Renal cortex interstitium (tissue), 15 donors: ENCODE measurements at places on chromosomes 2 and 18.

DNA sequence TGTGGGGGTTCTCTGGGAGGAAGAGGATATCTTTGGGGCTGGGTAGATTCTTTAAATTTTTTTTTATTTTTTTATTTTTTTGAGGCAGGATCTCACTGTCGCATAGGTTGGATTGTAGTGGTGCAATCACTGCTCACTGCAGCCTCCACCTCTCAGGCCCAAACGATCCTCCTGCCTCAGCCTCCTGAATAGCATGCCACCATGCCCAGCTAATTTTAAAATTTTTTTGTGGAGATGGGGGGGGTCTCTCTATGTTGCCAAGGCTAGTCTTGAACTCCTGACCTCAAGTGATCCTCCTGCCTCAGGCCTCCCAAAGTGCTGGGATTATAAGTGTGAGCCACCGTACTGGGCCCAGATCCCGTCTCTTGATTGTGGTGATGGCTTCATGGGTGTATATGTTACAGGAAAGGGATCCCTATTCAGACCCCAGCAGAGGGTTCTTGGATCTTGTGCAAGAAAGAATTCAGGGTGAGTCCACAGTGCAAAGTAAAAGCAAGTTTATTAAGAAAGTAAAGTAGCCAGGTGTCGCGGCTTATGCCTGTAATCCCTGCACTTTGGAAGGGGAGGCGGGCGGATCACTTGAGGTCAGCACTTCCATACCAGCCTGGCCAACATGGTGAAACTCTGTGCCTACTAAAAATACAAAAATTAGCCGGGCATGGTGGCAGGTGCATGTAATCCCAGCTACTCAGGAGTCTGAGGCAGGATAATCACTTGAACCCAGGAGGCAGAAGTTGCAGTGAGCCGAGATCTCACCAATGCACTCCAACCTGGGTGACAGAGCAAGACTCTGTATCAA is 2.0 kb upstream of the C2orf68 start:
- no peak for DNase-seq

GRCh38 chr2:44740678-44741077 is 200.8 kb upstream of the SIX3 start:
- no peak for DNase-seq

- peak; percentile 71 for DNase-seq
Observed at GRCh38 chr18:48975817-48976649, 25.3 kb upstream of the SMAD7 start.

DNA sequence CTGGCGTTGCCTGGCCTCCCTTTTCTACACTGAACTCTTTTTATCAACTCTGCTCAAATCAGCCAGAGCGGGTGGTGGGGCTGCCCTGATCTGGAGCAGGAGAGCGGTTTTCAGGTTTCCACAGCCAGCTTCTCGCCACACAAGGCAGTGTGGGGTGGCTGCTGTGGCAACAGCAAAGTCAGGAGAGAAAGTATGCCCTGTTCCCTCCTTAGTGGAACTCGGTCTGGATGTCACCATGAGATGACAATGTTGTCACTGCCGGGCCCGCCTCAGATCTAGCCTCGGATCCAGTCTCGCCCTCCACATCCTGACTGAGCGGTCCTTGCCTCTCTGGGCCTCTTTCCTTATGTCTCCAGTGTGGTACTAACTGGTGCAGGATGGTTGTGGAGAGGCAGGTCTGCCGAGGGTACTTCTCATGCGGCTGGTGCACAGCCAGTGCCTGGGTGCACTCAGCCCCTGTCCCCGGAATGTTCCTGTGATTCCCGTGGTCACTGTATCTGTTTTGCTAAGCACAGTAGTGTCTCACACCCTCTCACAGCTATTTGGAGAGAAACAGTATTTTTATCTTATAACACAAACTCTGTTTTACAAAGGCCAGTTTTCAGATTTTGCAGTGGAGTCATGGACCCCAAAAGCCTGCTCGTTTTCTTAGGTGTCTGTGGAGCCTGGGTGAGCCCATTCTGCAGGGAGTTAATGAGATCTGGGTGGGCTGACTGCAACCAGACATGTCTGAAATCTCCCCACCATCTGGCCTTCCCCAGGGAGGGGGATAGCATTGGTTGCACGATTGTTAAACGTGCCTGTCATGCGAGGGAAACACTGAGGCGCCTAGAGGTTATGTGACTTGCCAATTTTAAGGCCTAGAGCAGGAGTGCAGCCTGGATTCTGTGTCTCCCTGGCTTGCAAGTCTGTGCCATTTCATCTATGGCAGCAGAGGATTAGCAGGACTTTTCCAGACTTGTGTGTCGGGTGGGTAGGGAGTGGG is 261.1 kb upstream of the AGAP1 start:
- DNase-seq: no peak

DNA sequence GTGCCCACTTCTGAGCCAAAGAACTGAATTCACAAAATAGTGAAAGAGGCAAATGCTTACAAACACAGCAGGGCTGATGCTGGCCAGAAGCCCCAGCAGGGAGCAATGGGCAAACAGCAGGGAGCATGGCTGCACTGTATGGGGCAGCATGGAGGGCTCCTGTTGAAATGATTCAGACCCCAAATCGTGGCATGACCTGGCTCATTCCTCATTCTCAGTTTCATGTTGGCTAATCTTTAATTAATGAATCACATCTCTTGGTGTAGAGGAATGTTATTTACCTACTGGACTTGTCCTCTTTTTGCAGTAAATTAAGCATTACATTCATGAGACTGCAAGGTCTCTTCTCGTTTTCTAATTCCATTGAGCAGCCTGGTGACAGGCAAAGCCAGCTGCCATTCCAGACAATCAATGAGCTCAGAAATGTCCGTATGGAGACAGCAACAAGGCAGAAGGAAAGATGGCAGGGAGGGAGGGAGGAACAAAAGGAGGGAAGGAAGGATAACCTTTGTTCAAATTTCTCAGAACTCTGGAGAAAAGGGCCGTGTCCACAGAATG is 84.9 kb upstream of the ST8SIA3 start:
- DNase-seq: no peak

DNA sequence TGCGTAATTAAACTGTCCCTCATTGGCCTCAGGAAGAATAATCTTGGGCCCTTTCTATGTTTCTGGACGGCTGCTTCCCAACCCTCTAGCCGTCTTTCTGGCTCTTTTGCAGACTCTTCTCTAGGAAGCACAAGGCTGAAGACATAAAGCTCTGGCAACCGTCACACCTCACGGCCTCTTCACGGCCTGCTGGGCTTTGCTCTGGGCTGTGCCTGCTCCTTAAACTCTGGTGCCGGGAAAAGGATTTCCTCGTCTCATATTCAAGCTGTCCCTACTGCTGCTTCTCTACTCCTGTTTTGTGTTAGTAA is 36.0 kb upstream of the WIPF1 start:
- peak; percentile 51 for DNase-seq

DNA sequence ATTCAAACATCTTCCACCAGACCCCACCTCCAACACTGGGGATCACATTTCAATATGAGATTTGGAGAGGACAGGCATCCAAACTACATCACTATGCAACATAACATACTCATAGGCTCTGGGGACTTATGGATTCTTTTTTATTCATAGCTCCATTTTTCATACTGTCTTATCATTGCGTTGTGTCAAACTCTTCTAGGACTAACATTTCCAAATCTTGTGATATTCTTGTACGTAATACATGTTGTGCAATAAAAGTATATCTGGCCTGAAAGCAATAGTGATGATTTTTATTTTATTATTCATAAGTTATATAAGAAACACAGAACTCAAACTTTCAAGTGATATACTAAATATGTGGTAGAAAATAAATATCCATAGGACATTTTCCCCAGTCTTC is 60.6 kb upstream of the ACTR3 start:
- DNase-seq: no peak

DNA sequence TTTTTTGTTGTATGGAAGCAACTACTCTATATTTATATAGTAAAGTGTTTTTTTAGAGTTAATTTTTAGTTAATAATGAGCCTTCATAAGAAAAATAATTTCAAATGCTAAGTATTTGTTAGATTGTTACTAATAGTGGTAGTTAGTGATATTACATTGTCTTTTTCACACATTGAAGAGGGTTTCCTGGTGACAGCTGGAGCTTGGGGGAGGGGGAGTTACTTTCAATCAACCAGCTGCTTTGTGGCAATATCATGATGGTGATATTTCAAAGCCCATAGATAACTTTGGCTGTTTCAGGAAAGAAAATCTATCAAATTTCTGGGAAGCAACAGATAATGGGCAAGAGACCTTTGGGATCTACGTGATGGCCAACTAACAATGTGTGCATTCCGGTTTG is 4.1 kb downstream of the RHBDD1 start:
- DNase-seq: no peak

- DNase-seq: no peak
Observed at GRCh38 chr2:173734797-173735196, 230.4 kb downstream of the SP3 start.

- DNase-seq: no peak
Observed at GRCh38 chr2:195863564-195863963, 205.1 kb downstream of the DNAH7 start.

- DNase-seq: no peak
Observed at GRCh38 chr2:109376115-109376514, 237.7 kb downstream of the SEPTIN10 start.

- DNase-seq: no peak
Observed at GRCh38 chr2:151482171-151482725, 72.5 kb downstream of the RIF1 start.

DNA sequence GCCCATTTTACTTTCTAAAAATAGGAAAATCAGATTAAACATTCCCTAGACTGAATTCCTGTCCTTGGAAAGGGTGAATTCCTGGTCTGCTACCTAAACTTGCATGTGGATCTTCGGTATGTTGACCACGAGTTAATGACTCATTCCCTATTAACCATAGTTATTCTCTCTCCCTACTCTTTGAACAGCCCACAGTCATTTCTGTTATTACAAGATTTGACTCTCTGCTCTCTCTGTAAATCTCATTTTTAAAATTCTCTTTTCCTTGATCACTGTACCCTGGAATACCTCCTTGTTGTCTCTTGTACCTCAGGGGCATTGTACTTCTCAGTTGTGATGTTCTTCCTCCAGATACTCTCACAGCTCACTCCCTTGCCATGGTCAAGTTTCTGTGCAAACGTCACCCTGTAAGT is 92.0 kb upstream of the GULP1 start:
- no peak for DNase-seq

DNA sequence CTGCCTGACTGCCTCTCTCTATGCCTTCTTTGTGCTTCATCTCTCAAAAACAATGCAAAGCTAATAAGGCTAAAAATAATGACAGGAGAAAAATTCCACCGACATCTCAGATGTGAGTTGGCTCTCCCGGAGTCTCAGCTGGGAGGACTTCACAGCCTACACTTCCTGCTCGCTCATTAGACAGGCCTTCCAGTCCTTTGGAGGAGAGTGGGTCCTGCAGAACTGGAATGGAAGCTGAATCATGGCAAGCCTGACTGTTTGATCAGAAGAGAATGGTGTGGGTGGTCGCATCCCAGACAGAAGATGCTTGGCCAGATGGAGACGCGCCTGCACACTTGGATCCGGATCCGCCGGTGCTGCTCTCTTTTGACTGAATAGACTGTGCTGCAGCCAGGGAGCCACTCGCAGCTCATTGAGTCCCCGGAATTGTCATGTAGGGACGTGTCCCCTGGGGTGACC is 49.7 kb downstream of the TRIB2 start:
- no peak for DNase-seq

DNA sequence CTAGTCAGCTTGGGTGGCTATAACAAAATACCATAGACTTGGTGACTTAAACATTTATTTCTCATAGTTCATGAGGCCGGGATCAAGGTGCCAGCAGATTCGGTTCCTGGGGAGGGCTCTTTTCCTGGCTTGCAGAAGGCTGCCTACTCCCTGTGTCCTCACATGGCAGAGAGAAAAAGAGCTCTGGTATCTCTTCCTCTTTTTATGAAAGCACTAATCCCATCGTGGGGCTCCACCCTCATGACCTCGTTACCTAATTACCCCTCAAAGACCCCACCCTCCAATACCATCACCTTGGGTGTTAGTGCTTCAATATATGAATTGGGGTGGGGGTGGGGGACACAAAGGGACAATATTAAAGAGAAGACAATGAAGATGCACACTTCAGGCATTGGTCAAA is 67.1 kb upstream of the CCBE1 start:
- DNase-seq: no peak

- no peak for DNase-seq
Observed at GRCh38 chr18:23189768-23190661, 54.7 kb downstream of the CABLES1 start.

DNA sequence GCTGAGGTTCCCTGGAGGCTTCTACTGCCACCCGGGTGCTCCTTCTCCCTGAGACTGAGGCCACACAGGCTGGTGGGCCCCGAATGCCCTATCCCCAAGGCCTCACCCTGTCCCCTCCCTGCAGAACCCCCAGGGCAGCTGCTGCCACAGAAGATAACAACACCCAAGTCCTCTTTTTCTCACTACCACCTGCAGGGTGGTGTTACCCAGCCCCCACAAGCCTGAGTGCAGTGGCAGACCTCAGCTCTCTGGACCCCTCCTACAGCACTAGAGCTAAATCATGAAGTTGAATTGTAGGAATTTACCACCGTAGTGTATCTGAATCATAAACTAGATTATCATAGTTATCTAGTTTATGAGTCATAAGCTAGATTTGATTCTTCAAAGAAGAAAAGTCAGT is 7.3 kb upstream of the CENPA start:
- DNase-seq: no peak

DNA sequence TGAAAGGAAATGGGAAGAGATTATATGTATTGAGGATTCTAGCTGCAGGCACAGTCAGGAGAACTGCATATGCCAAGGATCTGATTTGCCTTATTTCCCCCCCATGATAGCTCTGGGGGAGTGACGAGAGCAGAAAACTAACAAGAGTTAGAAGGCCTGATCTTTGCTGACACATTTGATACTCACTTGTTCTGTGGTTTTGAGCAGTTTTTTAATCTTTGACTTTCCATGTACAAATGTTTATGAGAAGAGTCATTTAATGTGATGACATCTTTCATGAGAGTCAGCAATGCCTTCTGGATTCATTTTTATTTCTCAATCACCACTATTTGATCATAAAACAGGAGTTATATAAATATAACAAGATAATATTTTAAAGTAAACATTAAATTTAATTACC is 12.7 kb upstream of the SERPINB7 start:
- no peak for DNase-seq

GRCh38 chr2:223235986-223236385 is 184.0 kb downstream of the KCNE4 start:
- no peak for DNase-seq

GRCh38 chr2:86012007-86012712 is 93.5 kb downstream of the POLR1A start:
- no peak for DNase-seq

DNA sequence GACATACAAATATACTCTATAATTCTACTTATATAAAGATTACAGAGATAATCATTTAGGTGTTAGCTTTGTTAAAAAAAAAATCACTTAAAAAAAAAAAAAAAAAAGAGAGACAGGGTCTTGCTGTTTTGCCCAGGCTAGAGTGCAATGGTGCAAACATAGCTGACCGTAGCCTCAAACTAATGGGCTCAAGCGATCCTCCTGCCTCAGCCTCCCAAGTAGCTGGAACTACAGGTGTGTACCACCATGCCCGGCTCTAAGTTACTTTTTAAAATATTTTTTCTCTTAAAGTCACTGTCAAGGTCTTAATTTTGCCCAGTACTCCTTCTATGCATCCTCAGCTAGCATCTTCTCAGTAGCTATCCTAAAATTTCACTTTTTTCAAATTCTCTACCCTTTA is 77.2 kb upstream of the SLC25A52 start:
- no peak for DNase-seq

GRCh38 chr2:28702878-28703277 is 48.8 kb upstream of the PPP1CB start:
- no peak for DNase-seq

GRCh38 chr2:24924732-24925131 is 4.7 kb upstream of the ADCY3 start:
- no peak for DNase-seq
